Thoracic aorta (tissue), 2 donors: ENCODE measurements at places on chromosomes 1 and 21. TPM values are rescaled to one million over a fixed set of nuclear protein-coding genes. Genes with fewer than 3 reads are reported as not detected.

- no peak for DNase-seq
Observed at GRCh38 chr1:114289306-114289705, 135.6 kb upstream of the SYT6 start.

The CRYZ gene
- 36.0 TPM for total RNA-seq

DNA sequence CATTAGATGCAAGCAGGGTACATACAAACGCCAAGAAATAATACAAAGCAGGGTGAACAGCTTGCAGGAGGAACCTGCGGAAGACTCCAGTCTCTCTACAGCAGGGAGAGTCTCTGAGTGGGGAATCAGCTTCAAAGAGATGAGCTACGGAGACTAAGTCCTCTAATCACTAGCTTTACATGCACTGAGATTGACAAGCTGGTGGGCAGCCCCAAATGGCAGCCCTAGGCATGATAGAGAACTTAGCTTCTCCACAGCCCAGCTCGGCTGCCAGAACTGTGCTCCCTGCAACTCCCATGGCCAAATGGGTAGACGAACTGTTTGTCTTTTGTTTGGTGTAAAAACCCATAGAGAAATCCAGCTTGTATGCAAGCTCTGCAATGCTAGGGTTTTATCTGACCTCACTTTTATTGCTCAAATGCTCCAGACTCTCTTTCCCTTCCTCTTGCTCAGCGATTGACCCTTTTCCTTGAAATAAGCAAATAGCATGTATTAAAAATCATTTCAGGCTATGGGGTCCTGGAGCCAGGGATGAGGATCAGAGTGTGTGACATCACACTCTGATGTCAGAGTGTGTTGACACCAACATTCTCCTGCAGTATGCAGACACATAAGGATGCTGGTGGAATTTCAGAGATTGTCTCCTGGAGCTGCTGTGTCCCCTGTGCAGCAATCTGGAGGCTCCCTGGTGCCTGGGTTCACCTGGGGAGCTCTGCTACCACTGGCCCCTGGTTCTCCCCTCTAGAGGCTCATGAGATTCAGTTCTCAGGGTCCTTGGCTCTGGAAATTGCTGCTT, 238.5 kb downstream of the TTLL7 start:
- no peak for DNase-seq

GRCh38 chr1:244210884-244211558, 159.9 kb downstream of the ZBTB18 start:
- no peak for DNase-seq

DNA sequence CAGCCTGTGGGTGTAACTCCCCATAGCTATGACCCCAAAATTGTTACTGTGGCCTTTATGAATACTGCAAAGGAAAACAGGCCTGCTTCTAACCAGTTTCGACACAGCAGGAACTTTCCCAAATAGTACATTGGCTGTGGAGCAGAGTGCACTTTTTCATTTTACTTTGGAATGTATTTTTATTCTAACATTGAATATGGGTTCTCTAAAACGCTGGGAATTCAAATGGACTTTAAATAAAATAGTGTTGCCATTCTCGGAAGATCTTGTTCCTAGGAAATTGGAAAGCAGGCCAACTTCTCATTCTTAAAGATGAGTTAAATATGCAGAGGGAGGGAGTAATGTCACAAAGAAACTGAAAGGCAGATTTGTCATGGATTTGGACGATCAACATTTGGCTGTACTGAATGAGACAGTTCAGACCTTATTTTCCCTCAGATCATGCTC, 39.6 kb upstream of the ARHGAP29 start:
- DNase-seq = no peak

The TCHH gene
- 0.41 TPM for total RNA-seq

The PROK1 gene
- total RNA-seq = 0.27 TPM
